T-helper 17 cell (primary cell): ENCODE measurements at places on chromosomes 2 and 18.

DNA sequence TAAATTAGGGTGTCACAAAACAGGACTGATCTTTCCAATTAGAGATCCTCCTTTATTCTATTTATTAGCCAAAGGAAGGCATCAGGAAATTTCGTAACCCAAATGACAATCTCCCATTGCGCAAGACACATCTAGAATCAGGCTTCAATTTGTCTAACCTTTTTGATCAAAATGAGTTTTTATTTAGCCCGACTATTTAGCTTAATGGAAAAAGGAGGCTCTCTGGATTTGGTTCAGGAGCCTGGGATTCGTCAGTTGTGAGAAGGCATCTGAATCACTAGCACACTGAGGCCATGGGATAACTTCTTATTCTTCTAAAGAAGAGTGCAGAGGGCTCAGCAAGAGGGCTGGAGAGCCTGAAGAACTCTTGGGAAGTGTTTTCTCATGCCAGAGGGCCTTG lies 332.1 kb upstream of the ETAA1 start:
- DNase-seq = no peak

DNA sequence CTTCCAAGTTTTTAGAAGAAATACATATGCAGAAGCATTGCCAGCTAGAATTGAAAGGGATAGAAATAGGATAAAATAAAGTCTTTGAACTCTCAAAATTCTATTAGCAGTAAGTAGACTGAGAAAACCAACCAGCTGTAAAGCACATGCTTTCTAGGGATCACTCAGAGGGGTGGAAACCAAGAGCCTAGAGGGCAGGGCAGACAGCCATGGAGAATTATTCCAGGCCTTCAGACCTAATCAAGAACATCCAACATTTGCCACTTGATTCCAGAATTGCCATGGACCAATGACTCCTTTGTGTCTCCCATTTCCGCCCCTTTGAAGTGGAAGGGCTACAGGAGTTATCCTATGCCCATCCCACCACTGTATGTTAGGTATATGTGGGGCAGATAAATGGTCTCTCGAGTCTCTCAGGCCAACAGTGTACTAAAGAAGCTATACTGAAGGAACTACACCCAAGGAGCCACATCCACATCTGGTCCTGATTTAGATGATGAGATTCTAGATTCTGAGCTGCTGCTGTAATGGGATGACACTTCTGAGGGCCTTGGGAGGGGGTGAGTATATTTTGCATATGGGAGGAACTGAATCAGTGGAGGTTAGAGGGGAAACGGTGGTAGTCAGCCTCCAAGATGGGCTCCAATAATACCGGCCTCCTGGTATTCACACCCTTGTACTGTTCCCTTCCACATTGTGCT lies 4.0 kb downstream of the FARSB start:
- DNase-seq = no peak

GRCh38 chr2:217611056-217611455 lies 391.7 kb downstream of the TNS1 start:
- no peak for DNase-seq

DNA sequence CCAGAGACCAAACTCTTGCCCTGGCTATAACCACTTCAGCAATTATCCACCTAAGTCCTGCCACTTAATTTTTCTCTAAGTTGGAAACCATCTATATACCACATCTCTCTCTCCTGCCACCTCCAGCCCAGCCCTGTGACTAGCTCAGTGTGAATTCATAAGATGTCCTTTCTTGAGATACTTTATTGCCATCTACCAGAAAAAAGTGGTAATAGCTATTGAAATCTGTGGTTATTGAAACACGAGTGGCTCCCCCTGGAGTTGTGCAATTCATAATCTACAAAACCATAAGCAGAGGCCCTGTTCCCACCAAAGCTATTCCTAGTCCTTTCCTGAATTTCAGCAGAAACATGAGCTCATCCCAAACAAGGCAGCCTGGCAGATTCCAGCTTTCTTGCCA lies 324.0 kb downstream of the TXNL1 start:
- no peak for DNase-seq

GRCh38 chr2:15941871-15942710 lies 1.7 kb downstream of the MYCN start:
- DNase-seq = no peak

- no peak for DNase-seq
These were observed 125.9 kb upstream of the SMAD7 start for GRCh38 chr18:49076654-49077166.

GRCh38 chr2:120952318-120952717 lies 216.7 kb downstream of the GLI2 start:
- DNase-seq = no peak

DNA sequence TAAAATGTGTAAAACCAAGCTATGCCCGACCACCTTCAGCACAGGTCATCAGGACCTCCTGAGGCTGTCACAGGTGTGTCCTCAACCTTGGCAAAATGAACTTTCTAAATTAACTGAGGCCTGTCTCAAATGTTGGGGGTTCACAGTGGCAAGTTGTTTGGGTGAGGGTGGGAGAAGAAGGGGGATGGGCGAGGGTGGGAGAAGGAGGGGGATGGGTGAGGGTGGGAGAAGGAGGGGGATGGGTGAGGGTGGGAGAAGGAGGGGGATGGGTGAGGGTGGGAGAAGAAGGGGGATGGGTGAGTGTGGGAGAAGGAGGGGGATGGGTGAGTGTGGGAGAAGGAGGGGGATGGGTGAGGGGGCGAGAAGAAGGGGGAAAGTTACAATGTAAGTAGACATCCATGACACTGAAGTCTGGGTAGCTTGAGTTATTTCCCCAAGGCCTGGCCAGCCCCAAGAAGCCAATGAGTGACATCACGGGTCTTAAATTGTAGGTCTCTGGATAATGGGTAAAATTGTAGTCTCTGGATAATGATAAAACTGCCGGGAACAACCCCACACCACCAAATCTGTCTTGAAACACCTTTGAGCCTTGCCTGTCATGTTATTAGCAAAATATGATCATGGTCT lies 56.3 kb downstream of the TIMM21 start:
- DNase-seq = no peak

GRCh38 chr2:181694271-181694670 lies 14.0 kb upstream of the NEUROD1 start:
- DNase-seq = no peak

DNA sequence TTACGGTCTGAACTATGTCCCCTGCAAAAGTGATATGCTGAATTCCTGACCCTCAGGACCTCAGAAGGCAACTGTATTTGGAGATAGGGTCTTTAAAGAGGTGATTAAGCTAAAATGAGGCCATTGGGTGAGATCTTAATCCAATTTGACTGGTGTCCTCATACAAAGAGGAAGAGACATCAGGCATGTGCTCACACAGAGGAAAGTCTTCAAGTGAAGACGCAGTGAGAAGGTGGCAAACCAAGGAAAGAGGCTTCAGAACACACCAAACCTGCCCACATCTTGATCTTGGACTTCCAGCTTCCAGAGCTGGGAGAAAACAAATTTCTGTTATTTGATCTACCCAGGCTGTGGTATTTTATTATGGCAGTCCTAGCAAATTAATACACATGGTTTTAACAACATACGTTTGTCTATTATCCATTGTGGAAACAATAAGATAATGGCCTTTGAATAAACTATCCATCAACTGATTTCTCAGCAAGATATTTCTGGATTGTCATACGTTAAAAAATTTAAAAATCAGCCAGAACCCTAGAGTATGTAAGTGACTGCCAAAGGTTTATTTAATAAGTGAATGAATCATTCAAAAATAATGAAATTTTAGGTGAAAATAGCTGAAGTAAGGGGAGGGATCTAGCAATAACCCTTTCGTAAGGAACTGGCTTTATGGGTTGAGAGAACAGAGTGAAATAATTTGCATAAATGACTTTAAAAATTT lies 6.5 kb downstream of the WIPF1 start:
- no peak for DNase-seq

DNA sequence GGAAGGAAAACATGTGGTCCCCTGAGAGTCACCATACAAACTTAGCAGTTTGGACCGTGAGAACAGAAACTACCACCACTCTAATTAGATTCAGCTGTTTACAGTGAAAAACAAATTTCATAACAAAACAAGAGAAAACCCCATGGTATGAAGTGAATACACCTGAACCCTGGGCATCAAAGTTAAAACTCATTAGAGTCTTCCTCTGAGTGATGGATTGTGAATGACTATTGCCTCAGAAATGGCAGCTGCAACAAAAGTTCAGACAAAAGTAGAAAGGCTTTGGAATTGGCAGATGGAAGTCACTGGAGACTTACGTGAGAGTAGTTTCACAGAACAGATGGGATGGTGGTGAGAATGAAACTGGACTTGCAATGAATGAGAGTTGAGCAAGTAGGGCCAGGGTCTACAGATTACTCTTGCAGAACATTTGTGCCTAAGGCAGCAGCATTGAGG lies 98.0 kb downstream of the AAK1 start:
- DNase-seq = no peak

GRCh38 chr2:61059382-61059781 lies 6.3 kb upstream of the SANBR start:
- no peak for DNase-seq

- peak; percentile 39 for DNase-seq
These were observed 795 bp downstream of the METTL21A start for GRCh38 chr2:207624185-207625013.

DNA sequence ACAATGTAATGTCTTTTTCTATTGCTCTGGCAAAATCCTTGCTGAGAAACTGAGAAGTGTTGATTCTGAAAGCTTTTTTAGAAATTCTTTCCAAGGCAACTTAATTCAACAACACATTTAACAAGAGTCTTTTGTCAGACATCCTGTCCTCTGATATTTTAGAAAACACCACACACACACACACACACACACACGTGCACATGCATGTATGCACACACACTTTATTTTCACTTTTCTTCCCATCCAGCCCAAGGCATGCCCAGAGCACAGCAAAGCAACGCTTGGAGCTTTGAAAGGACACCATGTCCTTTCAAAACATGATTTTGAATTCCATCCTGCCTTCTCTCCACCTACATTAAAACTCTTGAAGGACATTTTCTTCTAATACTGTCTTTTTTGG lies 116.1 kb downstream of the ATL2 start:
- no peak for DNase-seq

GRCh38 chr2:85839461-85839860 lies 49.3 kb downstream of the ST3GAL5 start:
- no peak for DNase-seq

GRCh38 chr2:65214361-65214760 lies 13.3 kb upstream of the ACTR2 start:
- no peak for DNase-seq

- DNase-seq = no peak
These were observed 50.1 kb downstream of the ICA1L start for GRCh38 chr2:202821206-202822160.

DNA sequence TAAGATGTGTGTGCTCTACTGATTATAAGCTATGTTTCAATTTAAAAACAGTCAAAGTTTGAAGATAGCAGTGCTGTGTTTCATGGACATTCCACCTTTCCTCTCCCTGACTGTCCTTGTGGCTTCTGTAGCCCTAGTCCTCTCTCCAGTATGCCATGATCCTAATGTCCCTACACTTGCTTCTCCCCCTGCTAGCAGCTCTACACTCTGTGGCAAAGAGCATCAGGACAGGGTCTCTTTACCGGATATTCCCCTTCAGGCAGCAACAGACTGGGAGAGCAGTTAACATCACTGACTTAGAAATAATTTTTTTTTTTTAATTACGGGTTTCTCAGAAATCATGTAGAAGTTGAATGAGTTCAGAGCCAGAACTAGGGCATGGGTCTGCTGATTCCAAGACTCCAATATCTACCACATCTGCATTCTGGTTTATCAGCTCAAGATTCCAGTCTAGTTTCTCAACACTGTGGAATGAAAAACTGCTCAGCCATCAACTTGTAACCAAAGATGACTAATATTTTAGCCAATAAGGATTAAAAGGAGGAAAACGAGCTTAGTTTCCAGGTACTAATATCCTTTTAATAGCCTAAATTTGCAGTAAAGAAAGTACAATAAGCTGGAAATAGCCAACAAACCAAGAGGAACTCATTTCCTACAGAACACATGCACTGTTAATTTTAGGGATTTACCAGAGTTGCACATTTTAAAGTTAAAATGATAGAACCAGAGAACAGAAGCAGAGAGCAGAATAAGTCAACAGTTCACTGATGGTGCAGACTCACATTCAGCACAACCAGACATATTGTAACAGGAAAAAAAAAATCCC lies 45.2 kb downstream of the TMEM131 start:
- DNase-seq = no peak

DNA sequence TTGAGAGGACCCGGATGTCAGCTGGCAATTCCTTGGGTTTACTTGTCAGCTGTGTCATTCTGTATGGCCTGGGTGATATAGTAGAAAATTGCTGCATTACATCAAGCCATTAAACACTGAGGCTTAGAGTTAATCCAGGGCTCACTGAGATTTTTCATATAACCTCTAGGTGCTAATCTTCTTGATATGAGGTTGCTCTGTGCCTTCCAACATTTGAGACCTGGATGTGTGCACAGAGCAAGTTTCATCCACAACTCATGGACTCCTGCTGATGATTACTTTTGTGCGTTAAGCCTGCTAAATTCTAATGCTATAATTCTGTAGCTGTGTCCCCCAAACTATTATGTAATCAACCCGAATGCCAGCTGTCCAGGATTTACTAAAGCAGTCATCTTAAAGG lies 178.4 kb upstream of the CDH20 start:
- no peak for DNase-seq

DNA sequence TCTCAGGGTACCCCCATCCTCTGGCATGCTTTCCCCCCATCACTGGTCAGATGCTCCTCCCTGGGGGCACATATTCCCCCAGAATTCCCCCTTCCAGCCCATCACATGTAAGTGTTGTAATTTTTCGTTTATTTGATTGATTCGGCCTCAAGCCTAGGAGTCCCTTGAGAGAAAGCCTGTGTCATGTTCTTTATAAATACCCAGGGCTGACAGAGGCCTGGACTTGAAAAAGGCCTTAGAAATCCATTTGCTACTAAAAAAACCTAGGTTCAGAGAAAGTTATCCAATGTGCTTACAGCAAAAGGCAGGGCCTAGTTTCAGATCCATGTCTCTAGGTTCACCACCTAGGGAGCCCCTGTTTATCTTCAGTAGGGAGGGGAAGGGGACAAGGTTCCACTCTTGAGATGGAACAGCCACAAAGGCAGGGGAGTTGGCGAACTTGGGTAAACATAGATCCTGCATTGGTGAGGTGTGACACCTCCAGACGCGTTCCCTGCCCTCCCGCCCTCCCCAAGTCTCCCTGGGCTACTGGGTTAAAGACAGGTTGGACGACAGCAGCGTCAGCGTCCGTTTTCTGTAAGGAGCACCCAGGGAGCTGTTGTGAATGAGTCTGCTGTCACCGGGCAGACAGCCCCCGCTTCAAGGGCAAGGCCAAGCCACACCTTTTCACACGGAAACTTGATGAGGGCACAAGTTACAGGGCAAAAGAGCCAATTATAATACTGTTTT lies 147.8 kb downstream of the EN1 start:
- DNase-seq = no peak

DNA sequence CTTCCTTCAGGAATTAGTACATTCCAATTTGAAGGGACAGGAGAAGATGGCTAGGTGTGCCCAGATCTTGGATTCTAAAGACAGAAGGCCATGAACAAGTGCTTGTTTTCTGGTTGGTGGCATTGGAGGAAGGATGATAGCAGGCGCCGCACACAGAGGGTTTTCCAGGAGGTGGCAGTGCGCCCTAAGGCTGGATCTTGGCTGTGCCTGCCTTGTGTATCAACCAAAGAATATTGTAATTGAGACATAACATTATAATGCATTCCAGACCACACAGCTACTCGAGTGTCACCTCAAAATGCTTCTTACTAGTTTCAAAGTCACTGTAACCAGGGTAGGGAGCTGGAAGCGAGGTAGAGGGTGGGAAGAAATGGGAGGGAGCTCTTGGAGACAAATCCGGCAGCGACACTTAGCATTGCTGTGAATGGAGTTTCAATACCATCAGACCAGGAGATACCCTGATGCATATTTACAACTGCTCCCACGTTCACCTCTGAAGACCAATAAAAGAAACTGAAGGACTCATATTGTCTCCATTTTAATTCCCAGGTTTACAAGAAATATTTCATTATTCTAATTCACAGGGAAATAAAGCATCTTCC lies 42.5 kb downstream of the CPO start:
- DNase-seq = peak; percentile 19
